Testis (tissue), 5 donors: ENCODE measurements at places on chromosomes 7 and 10. TPM values are rescaled to one million over a fixed set of nuclear protein-coding genes. Genes with fewer than 3 reads are reported as not detected.
A peak's percentile ranks its signal among the peaks of the same experiment; 100 is the strongest.

DNA sequence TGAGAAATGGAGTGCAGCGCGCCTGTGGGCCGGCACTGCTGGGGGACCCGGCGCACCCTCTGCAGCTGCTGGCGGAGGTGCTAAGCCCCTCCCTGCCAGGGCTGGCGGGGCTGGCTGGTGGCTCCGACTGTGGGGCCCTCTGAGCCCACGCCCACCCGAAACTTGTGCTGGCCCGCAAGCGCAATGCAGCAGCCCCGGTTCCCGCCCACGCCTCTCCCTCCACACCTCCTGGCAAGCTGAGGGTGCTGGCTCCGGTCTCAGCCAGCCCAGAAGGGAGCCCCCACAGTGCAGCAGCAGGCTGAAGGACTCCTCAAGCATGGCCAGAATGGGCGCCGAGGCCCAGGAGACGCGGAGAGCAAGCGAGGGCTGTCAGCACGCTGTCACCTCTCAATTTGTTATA is 1063.0 kb upstream of the AUTS2 start:
- no peaks in the 10 kb centered on the region for H3K36me3 ChIP-seq
- DNase-seq, result no peak
- no peaks in the 10 kb centered on the region for H3K4me1 ChIP-seq
- peak overlapping the region; percentile 38 for H3K4me3 ChIP-seq
- no peaks in the 10 kb centered on the region for H3K27me3 ChIP-seq

- H3K4me3 ChIP-seq, result no peak overlapping the region
- H3K36me3 ChIP-seq, result no peaks in the 10 kb centered on the region
- no peak for DNase-seq
- H3K27me3 ChIP-seq, result no peaks in the 10 kb centered on the region
These were observed 2.9 kb downstream of the ERLIN1 start for GRCh38 chr10:100182908-100183307.

DNA sequence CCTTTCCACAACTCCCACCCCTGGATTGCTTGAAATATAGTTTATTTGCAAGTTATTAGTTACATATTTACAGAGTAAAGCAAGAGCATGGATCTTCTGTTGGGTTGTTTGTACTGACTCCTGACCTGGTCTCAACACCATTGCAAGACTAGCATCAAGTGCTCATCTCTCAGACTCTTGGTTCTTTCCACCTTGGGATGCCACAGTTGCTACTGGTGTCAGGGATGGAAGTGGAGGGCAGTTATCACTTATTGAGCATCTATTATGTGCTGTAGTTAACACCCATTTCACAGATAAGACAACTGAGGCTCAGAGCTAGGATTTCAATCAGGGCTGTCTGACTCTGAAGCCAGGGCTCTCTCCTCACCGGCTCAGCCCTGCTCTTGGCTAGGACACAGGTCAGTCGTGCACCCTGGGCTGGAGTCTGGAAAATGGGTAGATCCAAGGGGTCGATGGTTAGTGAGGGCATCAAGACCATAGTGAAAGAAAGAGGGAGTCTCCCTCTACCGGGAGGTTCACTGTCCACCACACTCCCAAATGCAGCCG is 614 bp upstream of the ADAMTS14 start:
- no peak overlapping the region for H3K27ac ChIP-seq
- no peaks in the 10 kb centered on the region for H3K27me3 ChIP-seq
- DNase-seq, result no peak
- no peak overlapping the region for H3K4me3 ChIP-seq
- H3K36me3 ChIP-seq, result no peaks in the 10 kb centered on the region

PTF1A gene
- 5.1 TPM for total RNA-seq

AKR1D1 gene
- total RNA-seq, result 1.3 TPM

DNAH11 gene
- 14.2 TPM for total RNA-seq
